ENCODE measurements at places on chromosomes 12 and 14.

DNA sequence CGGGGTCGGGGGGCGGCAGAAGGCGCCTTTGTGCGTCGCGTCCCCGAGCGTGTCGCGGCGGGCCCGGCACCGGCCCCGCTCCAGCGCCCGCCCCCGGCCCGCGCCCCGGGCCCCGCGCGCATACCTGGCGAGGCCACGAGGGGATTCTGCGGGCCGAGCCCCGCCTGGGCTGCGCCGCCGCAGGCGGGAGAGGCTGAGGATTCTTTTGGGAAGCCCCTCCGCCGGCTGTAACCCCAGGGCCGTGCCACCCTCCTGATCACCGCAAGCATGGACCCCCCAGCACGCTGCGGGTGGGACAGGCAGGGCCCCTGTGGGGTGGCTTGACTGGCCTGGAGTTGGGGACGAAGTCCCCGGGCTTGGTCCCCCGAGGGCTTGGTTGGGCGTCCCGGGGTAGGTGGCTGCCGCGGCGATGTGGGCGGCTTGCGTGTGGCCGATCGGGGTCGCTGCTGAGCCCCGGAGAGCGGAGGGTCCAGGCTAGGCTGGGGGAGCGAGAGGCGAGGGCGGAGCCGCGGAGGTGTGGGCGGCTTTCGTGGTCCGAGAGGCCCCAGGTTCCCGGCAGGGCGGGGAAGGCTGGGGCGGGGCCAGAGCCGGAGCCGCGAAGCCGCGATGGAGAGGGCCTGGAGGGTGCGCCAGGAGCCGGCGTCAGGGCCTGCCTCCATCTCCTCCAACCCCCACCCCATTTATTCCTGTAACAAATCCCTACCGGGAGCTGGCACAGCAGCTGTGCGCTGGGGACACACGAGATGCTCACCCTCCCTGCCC, 28.4 kb upstream of the GPR132 start:
- peaks cover 21% of the 10 kb centered on the region for H3K4me1 ChIP-seq
- DNase-seq, result peak; percentile 65
- H3K4me3 ChIP-seq, result peak overlapping the region; percentile 74
- H3K36me3 ChIP-seq, result peaks cover 8% of the 10 kb centered on the region
- no peaks in the 10 kb centered on the region for H3K27me3 ChIP-seq

DNA sequence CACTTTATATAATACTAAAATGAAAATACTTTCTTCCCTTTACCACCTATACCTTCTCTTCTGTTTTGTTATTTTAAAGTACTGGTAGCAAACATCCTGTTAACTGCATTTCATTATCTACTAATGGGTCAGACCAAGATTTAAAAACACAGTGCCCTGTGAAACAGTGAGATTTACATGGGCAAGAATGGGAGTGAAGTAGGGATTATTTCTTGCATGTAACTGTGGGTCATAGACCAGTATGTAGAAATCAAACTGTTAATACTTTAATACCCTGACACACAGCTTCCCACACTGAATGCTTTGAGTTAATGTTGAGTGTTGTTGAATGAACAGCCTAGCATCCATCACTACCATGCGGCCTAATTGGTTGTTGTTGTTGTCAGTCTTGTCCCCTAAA, 61.6 kb downstream of the PLEKHA5 start:
- DNase-seq, result no peak
- no peaks in the 10 kb centered on the region for H3K4me1 ChIP-seq
- no peak overlapping the region for H3K4me3 ChIP-seq
- no peaks in the 10 kb centered on the region for H3K27me3 ChIP-seq
- no peak overlapping the region for H3K27ac ChIP-seq
- H3K36me3 ChIP-seq, result no peaks in the 10 kb centered on the region

DNA sequence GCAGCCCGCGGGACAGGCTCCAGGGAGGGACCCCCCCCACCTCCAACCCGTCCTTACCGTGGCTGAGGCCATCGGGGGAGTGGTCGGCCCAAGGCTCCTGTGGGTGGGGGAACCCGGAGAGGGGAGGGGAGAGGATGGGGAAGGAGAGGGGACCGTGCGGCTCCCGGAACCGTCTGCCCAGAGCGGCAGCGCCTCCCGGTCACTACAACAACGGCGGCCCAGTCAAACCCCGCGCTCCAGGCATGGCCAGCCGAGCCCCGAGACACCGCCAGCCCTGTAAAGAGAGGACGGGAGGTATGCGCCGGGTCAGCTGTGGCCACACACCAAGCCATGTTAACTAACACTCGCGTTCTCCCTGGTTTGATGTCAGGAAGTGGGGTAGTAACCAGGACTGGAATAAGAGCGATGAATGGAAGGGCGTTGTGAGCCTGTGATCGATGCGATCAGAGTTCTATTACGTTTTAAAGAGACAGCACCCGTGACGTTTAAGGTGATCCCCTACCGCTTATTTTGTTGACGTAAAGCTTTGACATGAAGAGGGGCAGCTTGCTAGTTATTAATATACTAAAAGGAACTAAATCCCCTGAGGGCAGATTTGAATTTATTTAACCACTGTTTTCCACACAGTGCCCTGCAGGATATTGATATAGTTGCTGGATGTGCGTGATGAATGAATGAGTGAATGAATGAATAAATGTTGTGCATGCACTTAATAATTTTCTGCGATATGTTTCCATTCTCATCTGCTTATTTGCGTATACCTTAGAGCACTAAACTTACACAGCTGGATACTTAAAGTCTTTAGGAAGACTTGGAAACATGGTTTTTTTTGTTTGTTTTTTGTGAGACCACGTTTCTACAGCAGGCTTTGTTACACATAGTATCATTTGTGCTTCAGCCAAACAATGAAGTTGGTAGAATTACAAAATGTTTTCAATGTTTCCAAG, at the start of gene POC1B:
POC1B (minus strand) TSS at position 224 of the 947 bp plus-strand sequence; CDS start at position 72, 152 bp downstream.
- peak within 1 kb of the TSS; percentile 93 for H3K4me3 ChIP-seq
- H3K27me3 ChIP-seq, result no peaks in the 10 kb centered on the region
- DNase-seq, result peak; percentile 57
- peaks cover 31% of the 10 kb centered on the region for H3K36me3 ChIP-seq
- peaks cover 41% of the 10 kb centered on the region for H3K4me1 ChIP-seq

- H3K27ac ChIP-seq, result no peak overlapping the region
- H3K27me3 ChIP-seq, result no peaks in the 10 kb centered on the region
- H3K4me1 ChIP-seq, result peaks cover 19% of the 10 kb centered on the region
- H3K36me3 ChIP-seq, result no peaks in the 10 kb centered on the region
- no peak overlapping the region for H3K4me3 ChIP-seq
Observed at GRCh38 chr12:51262758-51263177, 7.4 kb downstream of the SMAGP start.

DNA sequence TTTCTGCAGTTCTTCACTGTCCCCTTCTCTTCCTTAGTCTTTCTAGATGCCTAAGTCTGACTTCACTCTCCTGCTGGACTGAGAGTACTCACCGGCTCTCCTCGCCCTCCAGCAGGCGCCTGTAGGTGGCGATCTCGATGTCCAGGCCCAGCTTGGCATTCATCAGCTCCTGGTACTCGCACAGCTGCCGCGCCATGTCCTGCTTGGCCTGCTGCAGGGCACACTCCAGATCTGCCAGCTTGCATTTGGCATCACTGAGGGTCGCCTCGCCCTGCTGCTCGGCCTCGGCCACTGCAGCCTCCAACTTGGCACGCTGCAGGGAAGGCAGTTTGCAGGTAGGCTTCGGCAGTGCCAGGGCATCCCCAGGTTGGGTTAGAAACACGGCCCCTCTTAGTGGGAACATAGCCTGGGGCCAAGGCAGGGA, 5.2 kb downstream of the KRT84 start:
- H3K27ac ChIP-seq, result no peak overlapping the region
- H3K27me3 ChIP-seq, result peaks cover 43% of the 10 kb centered on the region
- H3K4me3 ChIP-seq, result no peak overlapping the region
- DNase-seq, result no peak

DNA sequence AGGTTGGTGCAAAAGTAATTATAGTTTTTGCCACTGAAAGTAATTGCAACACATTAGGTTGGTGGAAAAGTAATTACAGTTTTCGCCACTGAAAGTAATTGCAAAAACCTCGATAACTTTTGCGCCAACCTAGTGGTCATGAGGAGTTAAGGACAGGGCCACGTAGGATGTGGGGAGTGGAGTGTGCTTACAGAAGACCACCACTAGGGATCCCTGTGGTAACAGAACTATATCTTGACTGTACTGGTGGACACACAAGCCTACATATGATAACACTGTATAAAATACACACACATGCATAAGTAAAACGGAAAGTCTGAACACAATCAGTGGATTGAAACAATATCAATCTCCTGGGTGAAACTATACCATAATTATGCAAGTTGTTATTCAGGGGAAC, 187.4 kb upstream of the ABCD2 start:
- H3K27me3 ChIP-seq, result no peaks in the 10 kb centered on the region
- no peaks in the 10 kb centered on the region for H3K36me3 ChIP-seq
- no peaks in the 10 kb centered on the region for H3K4me1 ChIP-seq
- no peak for DNase-seq

DNA sequence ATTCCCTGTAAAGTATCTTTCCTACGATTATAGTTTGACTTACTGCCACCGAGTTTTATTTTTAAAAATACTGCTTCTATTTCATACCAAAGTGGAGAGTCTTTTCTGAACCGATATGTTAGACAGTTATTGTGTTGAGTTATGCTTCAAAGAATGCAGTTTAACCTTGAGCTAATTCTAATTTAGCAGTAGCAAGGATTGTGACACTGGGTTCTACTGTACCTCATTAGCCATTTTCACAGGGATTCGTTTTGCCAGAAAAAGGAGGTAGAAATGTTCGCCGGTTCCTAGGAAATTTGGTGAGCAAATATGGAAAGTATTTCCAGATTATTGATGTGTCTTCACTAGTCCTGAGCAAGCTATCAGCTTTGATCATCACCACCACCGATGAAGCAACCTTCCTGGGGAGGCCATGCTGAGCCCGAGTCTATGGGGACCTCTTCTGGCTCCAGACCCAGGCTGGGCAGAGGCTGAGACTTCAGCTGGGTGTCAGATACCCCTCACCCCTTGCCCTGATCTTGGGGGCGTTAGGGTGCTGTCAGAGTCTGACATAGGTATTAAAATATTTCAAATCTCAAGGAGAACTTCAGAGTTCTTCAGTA, 13.6 kb downstream of the GLRX5 start:
- H3K36me3 ChIP-seq, result peaks cover 7% of the 10 kb centered on the region
- no peak overlapping the region for H3K4me3 ChIP-seq

DNA sequence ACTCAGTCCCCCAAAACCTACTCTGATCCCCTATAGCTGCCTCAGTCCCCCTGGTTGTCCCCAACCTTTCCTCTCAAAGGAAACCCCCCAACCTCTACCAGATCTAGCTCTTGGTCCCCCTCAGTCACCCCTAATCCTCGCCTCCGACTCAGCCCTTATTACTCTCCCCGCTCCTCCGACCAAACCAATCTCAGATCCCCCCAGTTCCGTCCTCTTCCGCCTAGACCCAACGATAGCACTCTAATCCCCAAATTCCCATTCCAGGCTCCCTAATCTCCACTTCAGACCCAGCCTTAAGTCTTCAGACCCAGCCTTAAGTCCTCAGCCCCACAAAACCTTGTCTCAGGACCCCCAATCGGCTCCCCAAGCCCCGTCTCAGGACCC, 612 bp downstream of the VPS37B start:
- no peaks in the 10 kb centered on the region for H3K27me3 ChIP-seq
- H3K27ac ChIP-seq, result peak overlapping the region; percentile 99
- peak overlapping the region; percentile 95 for H3K4me3 ChIP-seq
- peaks cover 86% of the 10 kb centered on the region for H3K4me1 ChIP-seq
- peaks cover 40% of the 10 kb centered on the region for H3K36me3 ChIP-seq
- DNase-seq, result no peak

DNA sequence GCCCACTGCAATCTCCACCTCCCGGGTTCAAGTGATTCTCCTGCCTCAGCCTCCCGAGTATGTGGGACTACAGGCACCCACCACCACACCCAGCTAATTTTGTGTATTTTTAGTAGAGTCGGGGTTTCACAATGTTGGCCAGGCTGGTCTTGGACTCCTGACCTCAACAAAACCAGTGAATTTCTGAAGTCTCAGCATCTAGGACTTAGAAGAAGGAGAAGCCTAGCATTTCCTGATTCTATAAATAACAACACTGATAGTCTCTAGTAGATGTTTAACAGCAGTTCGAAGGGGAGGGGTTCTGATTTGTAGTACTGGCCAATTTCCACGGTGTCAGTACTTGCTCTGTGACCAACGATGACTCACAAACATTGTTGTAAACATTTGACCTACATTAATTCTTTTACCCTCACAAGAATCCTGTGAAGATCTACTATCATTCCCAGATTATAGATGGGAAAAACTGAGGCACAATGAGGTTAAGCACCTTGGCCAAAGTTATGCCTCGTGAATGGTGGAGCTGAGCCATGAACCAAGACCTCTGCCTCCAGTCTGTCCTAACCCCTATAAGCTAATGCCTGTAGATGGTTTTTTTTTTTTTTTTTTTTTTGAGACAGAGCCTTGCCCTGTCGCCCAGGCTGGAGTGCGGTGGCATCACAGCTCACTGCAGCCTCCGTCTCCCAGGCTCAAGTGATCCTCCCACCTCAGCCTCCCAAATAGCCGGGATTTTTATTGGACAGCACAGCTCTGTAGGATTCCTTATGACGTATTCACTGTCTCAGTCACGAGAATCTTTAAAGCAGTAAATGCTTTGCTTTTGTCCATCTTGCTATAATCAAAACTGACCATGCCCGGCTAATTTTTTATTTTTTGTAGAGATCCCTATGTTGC, 5.2 kb downstream of the P2RX4 start:
- H3K27ac ChIP-seq, result peak overlapping the region; percentile 73
- H3K27me3 ChIP-seq, result no peaks in the 10 kb centered on the region
- peaks cover 22% of the 10 kb centered on the region for H3K36me3 ChIP-seq

DNA sequence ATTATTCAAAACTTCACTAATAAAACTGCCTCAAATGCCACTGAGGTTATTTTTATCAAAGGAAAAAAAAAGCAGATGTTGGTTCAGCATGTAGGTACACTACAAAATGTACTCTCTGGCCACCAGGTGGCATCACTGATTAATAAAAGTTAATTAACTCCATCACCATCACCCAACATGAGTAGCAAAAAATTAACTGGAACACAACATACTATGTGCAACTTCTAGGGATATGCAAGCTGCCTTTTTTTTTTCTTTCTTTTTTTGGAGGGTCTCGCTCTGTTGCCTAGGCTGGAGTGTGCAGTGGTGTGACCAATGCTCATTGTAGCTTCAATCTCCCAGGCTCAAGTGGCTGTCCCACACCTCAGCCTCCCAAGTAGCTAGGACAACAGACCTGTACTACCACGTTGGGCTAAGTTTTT, 43.8 kb upstream of the NR2C1 start:
- no peaks in the 10 kb centered on the region for H3K4me1 ChIP-seq
- H3K27me3 ChIP-seq, result no peaks in the 10 kb centered on the region
- no peak overlapping the region for H3K27ac ChIP-seq
- H3K36me3 ChIP-seq, result no peaks in the 10 kb centered on the region

DNA sequence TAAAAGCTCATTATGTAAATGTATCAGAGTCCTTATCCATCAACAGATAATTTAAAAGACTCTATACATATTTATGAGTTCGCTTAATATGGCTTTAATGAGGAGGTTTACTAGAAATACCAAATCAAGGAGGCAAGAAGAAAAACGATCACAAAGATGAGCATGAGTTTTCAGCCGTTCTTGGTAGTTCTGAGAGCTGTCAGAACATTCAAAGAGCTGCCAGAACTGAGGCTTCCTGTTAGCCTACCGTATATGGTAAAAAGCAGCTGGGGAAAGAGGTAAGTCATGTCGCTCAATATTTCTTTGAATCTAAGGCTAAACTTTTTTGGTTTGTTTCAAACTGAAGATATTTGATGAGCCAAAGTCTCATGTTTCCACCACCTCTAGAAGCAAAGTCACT, 115.3 kb upstream of the PLXNC1 start:
- H3K36me3 ChIP-seq, result no peaks in the 10 kb centered on the region
- DNase-seq, result no peak
- H3K27me3 ChIP-seq, result peaks cover 92% of the 10 kb centered on the region

Data from effector memory CD8-positive, alpha-beta T cell (primary cell).